ENCODE measurements at places on chromosomes 11 and 22.

GRCh38 chr11:127193950-127194349 lies 193.4 kb upstream of the KIRREL3 start:
- no peak for DNase-seq

- no peak for DNase-seq
Observed at GRCh38 chr11:96752221-96752620, 362.4 kb downstream of the JRKL start.

GRCh38 chr11:100512475-100512874 lies 174.6 kb upstream of the ARHGAP42 start:
- DNase-seq = no peak

GRCh38 chr11:116853461-116854073 lies 16.1 kb upstream of the APOA1 start:
- peak; percentile 47 for DNase-seq

GRCh38 chr11:63841554-63841953 lies 2.6 kb downstream of the MARK2 start:
- no peak for DNase-seq

- no peak for DNase-seq
Observed at GRCh38 chr11:71281831-71282230, 29.5 kb upstream of the SHANK2 start.

- no peak for DNase-seq
Observed at GRCh38 chr22:50262460-50262911, 1.0 kb upstream of the MAPK12 start.

GRCh38 chr11:123144707-123145106 lies 50.3 kb downstream of the CLMP start:
- no peak for DNase-seq

GRCh38 chr11:12679471-12679870 lies 5.2 kb downstream of the TEAD1 start:
- DNase-seq = no peak

- DNase-seq = no peak
Observed at GRCh38 chr11:108322666-108323065, 99.8 kb downstream of the ATM start.

- DNase-seq = no peak
Observed at GRCh38 chr11:59556917-59557348, 45.6 kb downstream of the OR4D9 start.

- no peak for DNase-seq
Observed at GRCh38 chr11:41245704-41246398, 213.6 kb downstream of the LRRC4C start.

GRCh38 chr11:133654630-133655212 lies 122.4 kb upstream of the OPCML start:
- DNase-seq = no peak

GRCh38 chr22:48478529-48479265 lies 1349.0 kb downstream of the BRD1 start:
- no peak for DNase-seq

DNA sequence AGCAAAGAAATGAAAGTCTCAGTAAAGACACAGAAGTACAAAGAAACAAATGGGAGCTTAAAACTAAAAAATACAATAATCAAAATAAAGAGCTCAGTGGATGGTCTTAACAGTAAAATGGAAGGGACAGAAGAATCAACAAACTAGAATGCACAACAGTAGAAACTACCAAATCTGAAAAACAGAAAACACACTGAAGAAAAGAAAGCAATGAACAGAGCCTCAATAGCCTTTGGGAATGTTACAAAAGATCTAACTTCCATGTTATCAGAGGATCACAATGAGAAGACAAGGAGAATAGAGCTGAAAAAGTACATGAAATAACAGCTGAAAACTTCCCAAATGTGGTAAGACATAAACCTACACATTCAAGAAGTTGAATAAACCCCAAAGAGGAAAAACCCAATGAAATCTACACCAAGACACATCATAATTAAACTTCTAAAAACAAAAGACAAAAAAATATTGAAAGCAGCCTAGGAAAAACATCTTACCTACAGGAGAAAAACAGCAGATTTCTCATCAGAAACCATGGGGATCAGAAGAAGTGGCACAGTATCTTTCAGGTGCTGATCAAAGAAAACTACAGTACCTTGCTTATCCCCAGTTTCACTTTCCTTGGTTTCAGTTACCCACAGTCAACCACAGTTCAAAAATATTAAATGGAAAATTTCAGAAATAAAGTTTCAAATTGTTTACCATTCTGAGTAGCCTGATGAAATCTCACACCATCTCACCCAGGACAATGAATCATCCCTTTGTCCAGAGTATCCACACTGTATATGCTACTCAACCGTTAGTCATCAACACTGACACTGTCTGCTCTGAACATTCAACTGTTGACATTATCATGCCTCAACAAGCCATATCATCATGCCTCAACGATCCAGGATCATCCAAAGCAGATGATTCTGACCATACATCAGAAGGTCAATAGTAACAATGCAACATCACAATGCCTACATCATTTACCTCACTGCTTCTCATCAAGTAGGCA lies 22.2 kb downstream of the RRAS2 start:
- DNase-seq = no peak

GRCh38 chr11:71333473-71333872 lies 81.1 kb upstream of the SHANK2 start:
- no peak for DNase-seq
